ENCODE measurements at places on chromosomes 2 and 18. TPM values are rescaled to one million over a fixed set of nuclear protein-coding genes. Genes with fewer than 3 reads are reported as not detected.

- no peak overlapping the region for H3K27ac ChIP-seq
- DNase-seq = peak; percentile 81
- no peak overlapping the region for H3K4me3 ChIP-seq
- H3K27me3 ChIP-seq = no peaks in the 10 kb centered on the region
Measured at GRCh38 chr2:21317131-21317530, 193.4 kb downstream of the TDRD15 start.

DNA sequence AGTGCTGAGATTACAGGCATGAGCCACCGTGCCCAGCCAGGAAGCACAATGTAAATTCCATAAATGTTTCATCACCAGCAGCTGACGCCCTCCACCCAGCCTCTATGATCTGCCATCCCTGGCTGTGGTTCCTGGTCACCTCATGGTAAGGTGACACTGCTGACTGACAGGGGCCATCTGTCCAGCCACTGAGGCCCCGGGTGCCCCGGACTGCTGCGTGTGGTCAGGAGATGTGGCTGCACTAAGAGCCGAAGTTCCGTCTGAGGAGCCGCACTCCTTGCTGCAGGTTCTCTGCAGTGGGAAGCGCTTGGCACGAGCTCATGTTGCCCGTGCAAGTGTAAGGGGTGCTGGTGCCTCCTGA, 10.9 kb downstream of the NTSR2 start:
- no peak overlapping the region for H3K27ac ChIP-seq
- no peaks in the 10 kb centered on the region for H3K4me1 ChIP-seq
- DNase-seq = no peak
- no peaks in the 10 kb centered on the region for H3K27me3 ChIP-seq
- no peaks in the 10 kb centered on the region for H3K36me3 ChIP-seq

- no peak overlapping the region for H3K27ac ChIP-seq
- DNase-seq = no peak
- H3K36me3 ChIP-seq = no peaks in the 10 kb centered on the region
Measured at GRCh38 chr2:215002500-215002899, 135.9 kb downstream of the ABCA12 start.

Gene ESCO1
- total RNA-seq = 29.1 TPM

GRCh38 chr2:235267251-235267650, 226.6 kb upstream of the AGAP1 start:
- no peaks in the 10 kb centered on the region for H3K4me1 ChIP-seq
- no peak for DNase-seq
- no peaks in the 10 kb centered on the region for H3K27me3 ChIP-seq
- H3K4me3 ChIP-seq = no peak overlapping the region
- H3K36me3 ChIP-seq = no peaks in the 10 kb centered on the region
- H3K27ac ChIP-seq = no peak overlapping the region

Gene SCTR
- 0.20 TPM for total RNA-seq

DNA sequence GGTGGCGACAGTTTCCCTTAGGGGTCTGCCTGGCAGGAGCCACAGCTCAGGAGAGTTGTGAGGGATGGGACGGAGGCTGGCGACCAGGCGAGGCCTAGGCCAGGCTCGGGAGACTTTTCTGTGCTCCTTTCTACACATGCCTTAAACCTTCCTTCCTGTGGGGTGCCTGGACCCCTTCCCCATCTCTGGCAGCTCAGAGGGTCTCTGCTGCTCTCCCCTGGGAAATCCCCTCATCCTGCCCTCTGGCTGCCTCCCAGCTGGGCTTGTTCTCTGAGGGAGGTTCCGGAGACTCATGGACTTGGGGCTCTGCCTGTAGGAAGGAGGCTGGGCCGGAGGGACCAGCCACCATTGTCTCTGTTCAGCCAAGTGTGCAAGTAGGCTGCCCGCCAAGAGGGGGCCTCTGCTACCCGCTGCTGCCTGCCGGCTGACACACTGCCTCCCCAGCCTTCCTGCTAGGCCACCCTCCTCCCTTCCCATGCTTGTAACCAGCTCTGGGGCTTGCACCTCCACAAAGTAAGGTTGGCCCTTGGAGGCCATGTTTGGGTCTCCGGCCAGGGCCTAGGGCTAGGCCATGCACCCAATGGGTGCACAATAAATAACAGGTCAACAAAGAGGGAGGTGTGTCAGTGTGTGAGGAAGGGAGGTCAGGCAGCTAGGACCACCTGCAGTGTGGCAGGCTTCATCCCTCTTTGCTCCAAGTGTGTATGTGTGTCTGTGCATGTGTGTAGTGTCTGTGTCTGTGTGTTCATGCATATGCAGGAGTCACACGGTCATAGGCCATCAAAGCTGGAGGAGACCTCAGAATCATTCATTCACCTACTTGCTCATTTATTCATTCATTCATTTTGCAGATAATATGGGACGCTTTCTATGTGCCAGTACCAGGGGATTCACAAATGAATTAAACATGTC, 28.8 kb downstream of the PSD4 start:
- H3K27me3 ChIP-seq = peaks cover 10% of the 10 kb centered on the region
- no peaks in the 10 kb centered on the region for H3K4me1 ChIP-seq
- H3K36me3 ChIP-seq = no peaks in the 10 kb centered on the region
- H3K27ac ChIP-seq = no peak overlapping the region
- no peak overlapping the region for H3K4me3 ChIP-seq

DNA sequence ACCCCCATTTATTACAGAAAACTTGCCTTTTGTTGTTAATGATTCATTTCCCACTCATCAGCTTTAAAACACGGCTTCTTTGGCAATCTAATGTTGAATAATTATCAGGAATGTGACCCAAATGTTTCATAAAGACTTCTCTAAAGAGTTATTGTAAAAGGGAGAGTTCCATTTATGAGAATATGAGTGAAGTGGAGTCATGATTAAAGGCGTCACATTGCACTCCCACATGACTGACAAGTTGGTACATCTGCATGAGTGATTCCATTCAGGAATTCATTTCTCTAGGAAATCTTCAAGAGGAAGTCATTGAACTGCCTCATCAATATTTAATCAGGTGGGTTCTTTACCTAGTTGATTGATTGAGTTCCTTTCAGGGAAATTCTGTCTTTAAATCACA, 184.8 kb downstream of the LNPK start:
- H3K4me3 ChIP-seq = no peak overlapping the region
- no peak overlapping the region for H3K27ac ChIP-seq
- H3K27me3 ChIP-seq = peaks cover 5% of the 10 kb centered on the region
- no peak for DNase-seq

GRCh38 chr2:200297989-200298388, 8.5 kb upstream of the SPATS2L start:
- peaks cover 9% of the 10 kb centered on the region for H3K4me1 ChIP-seq
- H3K27me3 ChIP-seq = no peaks in the 10 kb centered on the region
- no peak for DNase-seq
- H3K4me3 ChIP-seq = no peak overlapping the region

All from endodermal cell (in vitro differentiated cells).